Activated CD4-positive, CD25-positive, alpha-beta regulatory T cell (primary cell): ENCODE measurements at places on chromosomes 6 and 20.

- no peak for DNase-seq
These were observed 69.4 kb downstream of the PRND start for GRCh38 chr20:4791121-4791520.

GRCh38 chr6:36383606-36384005 is 3.9 kb downstream of the ETV7 start:
- DNase-seq = no peak

- DNase-seq = peak; percentile 16
These were observed 802 bp downstream of the HDAC2 start for GRCh38 chr6:113969888-113970804.

DNA sequence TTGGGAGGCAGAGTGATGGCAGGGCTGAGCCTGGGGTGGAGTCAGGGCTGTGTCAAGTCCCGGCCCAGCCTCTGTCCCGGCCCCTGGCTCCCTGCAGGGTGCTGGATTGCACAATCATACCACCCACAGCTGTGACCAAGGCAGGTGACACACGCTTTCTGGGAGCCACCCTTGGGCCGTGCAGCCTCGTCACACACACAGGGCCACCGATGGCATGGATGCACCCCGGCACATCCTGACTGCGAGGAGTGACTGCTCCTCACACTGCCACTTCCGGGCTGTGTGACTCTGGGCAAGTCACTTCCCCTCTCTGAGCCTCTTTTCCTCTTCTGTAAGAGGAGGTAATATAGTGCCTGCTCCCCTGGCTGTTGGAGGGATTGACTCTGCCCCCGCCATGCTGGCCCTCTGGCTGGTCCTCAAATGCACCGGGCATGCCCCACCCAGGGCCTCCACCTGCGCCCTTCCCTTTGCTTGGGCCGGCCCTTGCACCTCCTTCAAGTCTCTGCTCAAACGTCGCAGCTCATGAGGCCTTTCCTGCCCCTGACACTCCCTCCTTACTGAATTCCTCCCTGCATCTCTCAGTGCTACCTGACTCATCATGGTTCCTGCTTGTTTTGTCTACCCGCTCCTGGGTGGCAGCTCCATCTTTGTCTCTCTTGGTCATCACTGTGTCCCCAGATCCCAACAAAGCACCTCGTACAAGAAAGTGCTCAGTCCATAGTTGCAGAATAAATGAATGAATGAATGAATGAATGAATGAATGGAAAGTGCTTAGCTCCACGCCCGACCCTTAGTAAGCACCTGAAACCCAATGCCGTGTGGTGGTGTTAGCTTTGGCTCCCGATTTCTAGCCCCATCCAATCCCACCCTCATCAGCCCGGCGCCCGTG is 93.5 kb downstream of the CEBPB start:
- DNase-seq = no peak

GRCh38 chr6:62974452-62974851 is 236.8 kb upstream of the FKBP1C start:
- no peak for DNase-seq

DNA sequence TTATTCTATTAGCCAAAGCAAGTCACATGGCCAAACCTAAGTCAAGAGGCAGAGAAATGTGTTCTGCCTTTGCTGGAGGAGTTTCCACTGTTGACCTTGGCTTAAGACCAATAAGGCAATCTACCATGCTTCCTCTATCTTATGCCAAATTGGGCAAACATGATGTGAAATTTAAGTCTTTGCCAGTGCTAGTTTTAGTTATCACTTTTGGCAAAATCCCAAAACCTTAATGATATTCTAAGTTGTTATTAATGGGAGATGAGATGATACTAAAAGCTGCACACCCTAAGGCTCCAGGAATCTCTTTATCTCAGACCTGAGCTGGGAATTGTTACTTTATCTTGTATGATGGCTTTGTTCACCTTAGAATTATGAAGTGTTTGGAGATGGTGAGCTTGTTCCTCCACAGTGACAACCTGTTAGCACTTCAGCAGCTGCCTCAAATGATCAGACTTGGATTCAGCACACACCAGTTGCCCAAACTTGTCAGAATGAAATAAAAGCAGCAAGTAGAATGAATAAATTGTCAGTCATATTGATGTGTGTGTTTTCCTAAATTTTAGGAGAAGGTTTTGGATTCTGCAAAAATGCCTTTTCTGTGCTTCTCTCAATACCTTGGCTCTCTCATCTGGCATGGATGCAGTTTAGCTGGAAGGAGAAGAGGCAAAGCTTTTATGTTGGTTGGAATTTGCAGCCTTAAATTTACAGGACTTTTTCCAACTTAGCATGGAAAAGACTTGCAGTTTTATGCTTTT is 49.3 kb downstream of the RIN2 start:
- no peak for DNase-seq

- DNase-seq = no peak
These were observed 512.6 kb upstream of the MAP3K7 start for GRCh38 chr6:91099479-91099878.

DNA sequence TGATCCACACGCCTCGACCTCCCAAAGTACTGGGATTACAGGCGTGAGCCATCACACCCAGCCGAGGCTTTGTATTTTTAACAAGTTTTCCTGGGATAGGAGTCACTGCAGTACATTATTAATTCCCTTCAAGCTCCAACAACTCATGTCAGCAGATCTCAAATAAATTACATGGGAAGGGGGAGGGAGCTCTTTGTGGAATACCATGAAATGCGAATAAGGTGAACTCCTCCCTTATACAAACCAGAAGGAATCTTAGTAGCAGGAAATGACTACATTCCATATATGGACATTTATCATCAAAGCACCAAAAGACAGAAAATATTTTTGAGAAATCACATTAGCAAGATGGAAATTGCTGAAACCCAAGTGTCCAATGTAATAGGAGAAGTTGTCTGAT is 2.9 kb downstream of the GSS start:
- no peak for DNase-seq

GRCh38 chr20:11188843-11189603 is 515.2 kb upstream of the JAG1 start:
- DNase-seq = no peak

GRCh38 chr20:35661053-35661452 is 3.6 kb downstream of the CPNE1 start:
- no peak for DNase-seq

- DNase-seq = no peak
These were observed 192.0 kb upstream of the PLN start for GRCh38 chr6:118356054-118356453.

DNA sequence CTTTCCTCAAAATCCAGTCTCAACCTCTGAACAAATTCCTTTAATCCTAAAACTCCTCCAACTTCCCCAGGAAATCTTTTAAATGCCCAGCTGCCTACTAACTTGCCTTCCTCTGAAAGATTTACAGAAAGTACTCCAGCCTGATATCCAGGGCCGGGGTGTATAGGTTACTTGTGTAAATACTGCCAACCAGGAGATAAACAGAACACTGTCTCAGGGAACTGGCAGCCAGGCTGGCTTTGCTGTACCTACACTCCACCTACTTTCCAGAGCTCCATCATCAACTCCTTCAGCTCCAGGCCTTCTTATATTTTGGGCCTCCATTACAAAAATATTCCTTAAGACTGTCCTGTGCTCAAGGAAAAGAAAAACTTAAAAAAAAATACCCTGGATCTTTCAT is 85.9 kb downstream of the CEP162 start:
- DNase-seq = no peak

GRCh38 chr6:166419286-166419685 is 36.5 kb upstream of the MPC1 start:
- DNase-seq = peak; percentile 45

- DNase-seq = no peak
These were observed 31.8 kb upstream of the NT5E start for GRCh38 chr6:85418059-85418458.

GRCh38 chr6:79719248-79719960 is 88.3 kb downstream of the SH3BGRL2 start:
- DNase-seq = no peak

- DNase-seq = no peak
These were observed 195.2 kb upstream of the HS3ST5 start for GRCh38 chr6:114537977-114538376.

DNA sequence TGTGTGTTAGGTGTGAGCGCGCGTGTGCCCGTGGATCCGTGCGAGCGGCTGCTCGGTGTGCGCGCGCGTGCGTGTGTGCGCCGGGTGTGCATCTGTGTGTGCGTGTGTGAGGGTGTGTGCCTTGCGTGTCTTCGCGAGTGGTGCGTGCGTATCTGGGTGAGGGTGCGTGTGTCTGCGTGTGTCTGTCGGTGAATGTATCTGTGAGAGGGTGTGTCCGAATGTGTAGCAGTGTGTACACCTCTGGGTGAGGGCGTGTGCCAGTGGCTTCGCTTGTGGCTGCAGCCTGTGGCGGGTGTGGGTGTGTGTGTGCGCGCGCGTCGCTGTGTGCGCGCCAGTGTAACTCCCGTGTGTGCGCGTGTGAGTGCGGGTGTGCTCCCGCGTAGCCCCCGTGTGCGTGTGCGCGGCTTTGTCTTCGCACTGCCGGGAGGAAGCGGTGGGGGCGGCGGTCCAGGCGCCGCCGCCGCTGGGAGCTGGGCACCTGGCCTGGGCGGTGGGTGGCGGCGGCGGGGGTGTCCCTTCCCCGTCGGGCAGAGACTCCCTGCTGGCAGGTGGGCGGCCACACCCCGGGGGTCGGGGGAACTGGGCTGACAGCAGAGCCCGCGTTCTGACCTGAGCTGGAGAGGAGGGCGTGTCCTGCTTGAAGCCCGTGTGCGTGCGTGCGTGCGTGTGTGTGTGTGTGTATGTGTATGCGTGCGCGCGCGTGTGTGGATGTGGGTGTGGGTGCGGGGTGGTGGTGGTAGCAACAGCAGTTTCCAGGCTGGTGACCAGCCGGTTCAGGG is 61.3 kb upstream of the EPB41L1 start:
- DNase-seq = no peak

- no peak for DNase-seq
These were observed 84.2 kb downstream of the HIVEP1 start for GRCh38 chr6:12096342-12096741.

- DNase-seq = no peak
These were observed 176.4 kb downstream of the SOX4 start for GRCh38 chr6:21769968-21770367.

DNA sequence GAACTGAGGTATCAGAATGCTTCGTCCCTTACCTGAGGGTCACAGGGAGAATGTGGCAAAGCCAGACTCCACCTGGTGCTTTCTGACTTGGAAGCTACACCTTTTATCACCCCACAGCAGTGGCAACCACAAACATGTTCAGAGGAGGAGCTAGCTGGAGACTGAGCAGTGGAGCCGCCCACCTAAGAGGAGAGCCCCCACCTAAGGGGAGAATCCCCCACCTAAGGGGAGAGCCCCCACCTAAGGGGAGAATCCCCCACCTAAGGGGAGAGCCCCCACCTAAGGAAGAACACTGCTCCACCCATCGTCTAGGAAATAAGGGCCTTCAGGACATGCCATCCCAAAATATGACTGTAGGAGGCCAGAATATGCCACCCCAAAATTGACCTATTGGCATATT is 4.0 kb downstream of the SLC52A3 start:
- no peak for DNase-seq

DNA sequence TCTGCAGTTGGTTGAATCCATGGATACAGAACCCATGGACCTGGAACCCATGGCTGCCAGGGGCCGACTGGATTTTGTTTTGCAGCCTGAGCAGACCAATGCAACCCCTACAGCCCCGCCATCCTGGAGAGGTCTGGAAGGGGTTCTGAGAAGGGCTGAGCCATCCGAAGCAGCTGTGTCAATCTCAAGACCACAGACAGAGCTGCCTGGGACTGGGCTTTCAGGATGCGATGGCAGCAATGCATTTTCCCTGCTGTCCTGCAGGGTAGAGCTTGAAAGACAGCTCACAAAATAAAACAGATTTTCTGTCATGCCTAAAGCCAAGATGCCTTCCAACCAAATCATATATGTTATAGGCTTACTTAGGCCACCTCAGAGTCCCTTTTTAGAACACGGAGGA is 125.8 kb upstream of the NXT1 start:
- no peak for DNase-seq

- no peak for DNase-seq
These were observed 85.6 kb downstream of the PDE7B start for GRCh38 chr6:135937106-135937505.

DNA sequence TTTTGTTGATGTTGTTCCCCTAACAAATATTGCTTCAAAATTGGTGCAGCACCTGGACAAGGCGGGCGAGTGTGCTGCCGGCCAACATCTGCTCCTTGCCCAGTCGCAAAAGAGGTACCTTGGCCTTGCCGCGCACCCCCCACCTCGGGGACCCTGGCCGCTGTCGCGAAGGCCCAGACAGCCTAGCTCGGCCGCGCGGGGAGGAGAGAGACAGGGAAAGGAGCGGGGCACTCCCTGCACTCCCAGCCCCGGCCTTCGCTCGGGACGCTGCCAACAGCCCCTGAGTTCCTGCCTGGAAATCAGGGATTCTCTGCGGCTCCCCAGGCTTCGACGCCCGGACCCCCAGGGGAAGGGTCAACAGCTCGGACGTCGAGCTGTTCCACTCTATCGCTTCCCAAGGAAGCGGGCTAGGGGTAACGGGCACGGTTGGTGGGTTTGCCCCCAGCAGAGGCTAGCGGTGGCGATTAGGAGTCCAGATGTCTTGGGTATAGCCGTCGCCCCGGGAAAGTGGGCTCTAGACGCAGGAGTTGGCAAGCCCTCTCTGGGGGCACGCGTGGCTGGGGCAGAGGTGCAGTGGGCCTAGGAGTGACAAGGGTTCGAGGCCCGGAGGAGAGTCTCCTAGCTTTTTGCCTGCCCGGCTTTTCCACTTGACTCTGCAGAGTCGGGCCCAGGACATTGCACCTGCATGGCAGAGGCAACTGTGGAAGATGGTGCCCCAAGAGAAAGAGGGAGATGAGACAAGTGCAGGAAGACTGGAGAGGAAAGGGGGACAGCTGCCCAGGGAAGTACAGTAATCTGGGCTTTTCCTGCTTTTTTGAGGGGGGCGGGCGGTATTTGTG is 8.2 kb downstream of the POU3F2 start:
- no peak for DNase-seq

GRCh38 chr6:137427656-137428290 is 66.4 kb downstream of the OLIG3 start:
- no peak for DNase-seq

DNA sequence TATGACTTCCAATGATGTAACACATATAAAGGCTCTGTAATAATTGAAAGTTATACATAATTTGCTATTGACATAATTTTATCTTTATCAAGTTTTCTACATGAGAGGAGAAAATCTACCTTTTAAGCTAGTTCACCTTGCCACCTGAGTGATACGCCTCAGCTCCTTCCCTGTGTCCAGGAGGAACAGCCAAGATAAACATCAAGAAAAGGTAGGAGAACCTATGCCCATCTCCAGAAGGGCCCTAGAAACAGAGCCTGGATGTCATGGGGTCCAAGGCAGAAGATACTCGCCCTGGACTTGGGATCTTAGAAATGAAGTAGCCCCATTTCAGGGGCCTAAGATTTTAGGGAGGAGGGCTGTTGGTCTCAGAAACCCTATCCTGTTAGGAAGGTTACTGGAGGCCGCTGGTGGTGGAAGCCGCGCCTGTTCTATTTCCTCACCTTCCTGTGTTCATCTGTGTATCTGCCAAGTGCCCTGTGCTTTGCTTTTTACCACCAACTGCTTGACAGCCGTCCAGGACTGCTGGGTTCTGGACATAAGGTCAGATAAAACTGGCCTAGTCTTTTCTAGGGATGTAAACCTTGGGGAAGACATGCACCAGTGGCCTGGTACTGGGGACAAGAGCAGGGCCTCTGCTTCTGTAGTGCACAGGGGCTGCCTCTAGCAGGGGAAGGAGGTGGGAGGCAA is 178.5 kb downstream of the ARID1B start:
- no peak for DNase-seq
